NCI-H510A (cell line): ENCODE measurements at places on chromosomes 5 and 9.

GRCh38 chr5:32520356-32520755 is 65.0 kb upstream of the SUB1 start:
- DNase-seq = no peak

- DNase-seq = no peak
Measured at GRCh38 chr5:119275601-119276173, 80.1 kb upstream of the TNFAIP8 start.

DNA sequence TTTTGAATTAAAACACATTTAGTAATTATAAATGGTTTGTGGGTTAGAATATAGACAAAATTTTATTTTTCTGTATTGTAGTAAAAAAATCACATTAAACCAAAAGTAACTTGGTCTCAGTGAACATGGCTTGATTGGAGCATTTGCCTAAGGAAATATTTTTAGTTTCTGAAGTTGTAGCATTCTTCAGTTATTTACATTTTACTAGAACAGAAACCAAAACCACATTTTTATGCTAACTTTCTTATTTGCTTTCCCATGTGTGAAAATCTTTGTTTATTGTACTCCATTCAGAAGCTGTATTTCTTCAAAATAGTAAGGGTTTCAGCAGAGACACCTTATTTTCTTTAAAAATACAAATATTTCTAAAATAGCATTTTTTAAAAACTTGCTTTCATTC is 129.9 kb downstream of the SGCD start:
- DNase-seq = no peak

- no peak for DNase-seq
Measured at GRCh38 chr5:160507221-160507721, 85.6 kb downstream of the PTTG1 start.
